ENCODE measurements at places on chromosomes 11 and 22.

DNA sequence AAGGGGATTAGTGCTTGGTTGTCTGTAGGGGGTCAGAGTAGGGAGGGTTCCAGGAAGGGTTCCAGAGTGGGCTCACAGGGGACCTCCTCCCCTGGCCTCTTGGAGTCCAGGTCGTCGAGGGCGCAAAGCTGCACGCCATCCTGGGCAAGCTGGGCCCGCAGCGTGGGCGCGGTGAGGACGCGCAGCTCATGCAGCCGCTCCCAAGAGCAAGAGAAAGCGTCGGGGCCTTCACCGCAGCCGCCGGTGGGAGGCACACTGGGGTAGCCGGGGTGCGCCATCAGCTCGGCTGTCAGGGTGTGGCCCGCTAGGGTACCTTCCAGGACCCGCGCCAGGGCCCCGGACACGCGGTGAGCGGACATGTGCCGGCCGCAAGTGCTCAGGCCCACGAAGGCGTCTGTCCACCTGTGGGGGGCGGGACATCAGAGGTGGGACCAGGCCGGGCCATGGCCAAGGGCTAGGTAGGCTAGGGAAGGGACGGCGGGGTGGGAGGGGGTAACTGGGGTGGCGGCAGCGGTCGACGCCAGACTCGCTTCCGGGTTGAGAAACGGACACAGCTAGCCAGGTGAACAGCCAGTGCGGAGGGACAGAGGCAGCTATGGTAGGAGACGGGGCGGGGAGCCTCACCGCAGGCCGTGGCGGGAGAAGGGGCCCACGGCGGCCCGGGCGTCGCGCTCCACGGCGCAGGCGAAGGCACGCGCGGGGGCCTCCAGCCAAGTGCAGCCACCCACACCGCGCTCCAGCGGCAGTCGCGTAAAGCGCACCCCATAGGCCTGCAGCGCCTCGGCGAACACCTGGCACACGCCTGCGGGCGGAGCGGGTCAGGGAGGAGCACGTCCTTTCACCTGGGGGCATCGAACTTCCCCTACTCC, 1.2 kb downstream of the YDJC start:
- DNase-seq = no peak

- DNase-seq = peak; percentile 57
Observed at GRCh38 chr11:10604340-10604748, 35.9 kb upstream of the LYVE1 start.

GRCh38 chr22:41966607-41967240, 2.5 kb upstream of the SEPTIN3 start:
- no peak for DNase-seq

DNA sequence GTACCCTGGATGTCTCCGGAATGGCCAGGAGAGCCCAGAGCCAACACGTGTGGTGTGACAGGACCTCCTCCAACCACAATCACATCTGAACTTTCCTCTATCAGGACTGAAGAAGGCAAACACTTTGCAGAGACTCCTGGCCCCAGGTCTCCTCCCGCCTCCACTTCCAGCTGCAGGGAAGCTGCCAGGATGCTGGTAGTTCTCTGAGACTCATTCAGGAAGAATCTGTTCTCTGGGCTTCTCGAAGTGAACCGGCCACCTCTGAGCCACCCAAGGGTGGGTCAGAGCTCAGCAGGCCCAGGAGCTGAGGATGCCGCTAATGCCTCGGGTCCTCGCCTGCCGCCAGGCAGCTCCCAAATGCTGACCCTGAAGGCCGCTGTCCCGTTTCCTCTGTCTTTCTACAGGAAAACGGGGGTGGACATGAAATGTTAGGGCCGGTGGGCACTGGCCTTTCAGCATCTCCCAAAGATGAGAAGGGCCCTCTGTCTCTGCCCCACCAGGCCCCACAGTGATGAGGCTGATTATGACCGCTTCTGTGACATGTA, 789.9 kb downstream of the BRD1 start:
- no peak for DNase-seq

- no peak for DNase-seq
Observed at GRCh38 chr11:36186340-36187175, 102.7 kb downstream of the COMMD9 start.

- peak; percentile 14 for DNase-seq
Observed at GRCh38 chr11:128653801-128654231, 40.1 kb upstream of the FLI1 start.

DNA sequence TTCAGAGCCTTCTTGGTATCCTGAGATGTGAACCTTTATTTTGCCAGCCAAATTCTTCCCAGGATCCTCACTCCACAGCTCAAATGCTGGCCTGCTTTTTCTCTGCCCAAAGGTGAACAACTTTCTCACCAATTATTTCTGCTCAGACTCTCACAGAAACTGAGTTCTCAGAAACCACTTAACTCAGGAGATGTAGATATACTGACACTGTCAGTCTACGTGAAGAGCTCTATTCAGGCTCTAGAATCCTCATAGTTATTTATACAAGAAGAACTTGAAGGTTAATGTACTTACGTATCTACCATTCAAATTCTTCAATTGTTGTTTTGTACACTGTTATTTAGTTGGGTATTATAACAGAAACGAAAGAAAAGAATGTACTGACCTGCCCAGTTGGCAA, 666.1 kb downstream of the CNTN5 start:
- no peak for DNase-seq

DNA sequence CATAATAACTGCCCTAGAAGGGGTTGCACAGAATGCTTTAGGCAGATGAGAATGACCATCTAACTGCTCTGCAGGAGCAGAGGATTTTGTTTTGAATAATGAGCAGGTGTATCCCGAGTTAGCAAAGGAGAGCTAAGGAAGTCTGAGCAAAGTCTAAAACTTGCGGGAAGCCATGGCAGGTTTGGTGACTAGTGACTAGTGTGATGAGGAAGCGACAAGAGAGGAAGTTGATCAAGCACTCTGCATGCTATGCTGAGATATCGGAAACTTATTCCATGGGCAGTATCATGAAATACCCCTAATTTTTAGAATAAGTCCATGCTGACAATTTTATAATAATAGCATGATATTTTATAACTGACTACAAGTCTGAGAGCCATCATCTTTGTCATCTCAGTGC, 12.9 kb downstream of the OLFML1 start:
- DNase-seq = no peak

- no peak for DNase-seq
Observed at GRCh38 chr11:87259736-87260135, 222.0 kb downstream of the TMEM135 start.

Measured in uterus (tissue), 4 donors.